ENCODE measurements at places on chromosomes 2 and 18.

DNA sequence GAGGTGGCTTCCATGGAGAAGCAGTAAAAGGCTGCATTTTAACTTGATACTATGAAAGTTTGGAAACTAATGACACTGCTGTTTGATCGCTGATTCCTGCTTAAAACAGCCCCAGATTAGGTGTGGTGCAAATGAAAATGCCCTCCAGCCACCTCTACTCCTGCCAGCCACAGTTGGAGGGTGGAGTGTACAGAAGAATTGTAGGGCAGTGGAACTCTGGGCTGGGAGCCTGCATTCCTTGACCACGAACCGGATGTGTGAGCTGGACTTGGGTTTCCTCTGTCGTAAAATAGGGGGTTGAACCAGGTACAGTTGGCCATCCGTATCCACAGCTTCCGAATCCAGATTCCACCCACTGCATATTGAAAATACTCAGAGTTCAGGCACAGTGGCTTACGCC lies 84.6 kb upstream of the RFX8 start:
- H3K27me3 ChIP-seq: no peaks in the 10 kb centered on the region
- no peaks in the 10 kb centered on the region for H3K4me1 ChIP-seq
- no peak for DNase-seq
- no peak overlapping the region for H3K4me3 ChIP-seq
- H3K27ac ChIP-seq: no peak overlapping the region

DNA sequence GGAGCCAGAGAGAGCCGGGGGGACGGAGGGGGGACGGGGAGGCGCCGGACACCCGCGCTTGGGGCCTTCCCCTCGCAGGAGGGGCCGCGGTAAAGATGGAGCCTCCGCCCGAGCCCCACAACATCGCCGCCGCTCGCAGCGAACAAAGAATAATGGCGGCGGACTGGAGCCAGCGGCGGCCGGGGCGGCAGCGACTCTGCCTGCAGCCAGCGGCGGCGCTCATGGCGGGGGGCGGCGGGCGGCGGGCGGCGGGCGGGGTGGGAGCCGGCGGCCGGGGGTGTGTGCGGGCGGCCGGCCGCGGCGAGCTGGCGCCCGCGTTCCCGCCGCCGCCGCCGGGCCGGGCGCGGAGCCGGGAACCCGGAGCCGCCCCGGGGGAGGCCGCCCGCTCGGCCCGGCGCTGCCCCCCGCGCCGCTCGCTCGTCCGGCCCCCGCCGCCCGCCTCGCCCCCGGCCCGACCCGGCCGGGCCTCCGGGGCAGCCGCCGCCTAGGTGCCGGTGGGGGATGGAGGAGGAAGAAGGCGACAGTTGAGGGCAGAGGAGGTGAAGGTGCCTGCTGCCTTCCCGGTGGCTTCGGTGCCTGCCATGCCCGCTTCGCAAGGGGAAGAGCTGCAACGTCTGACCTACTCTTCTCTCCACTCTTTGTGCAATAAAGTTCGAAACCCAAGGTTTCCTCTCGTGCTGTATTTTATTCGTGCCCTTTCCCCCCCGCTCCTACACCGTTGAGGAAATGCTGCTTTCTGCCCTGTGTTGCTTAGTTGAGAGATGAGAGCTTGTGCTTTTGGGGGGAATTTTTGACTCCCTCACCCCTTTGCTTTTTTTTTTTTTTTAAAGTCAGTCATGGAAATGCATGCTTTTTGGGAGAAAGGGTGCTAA lies 634 bp downstream of the CREB1 start:
- no peaks in the 10 kb centered on the region for H3K4me1 ChIP-seq
- H3K4me3 ChIP-seq: peak overlapping the region; percentile 69
- H3K27ac ChIP-seq: no peak overlapping the region
- no peak for DNase-seq
- H3K36me3 ChIP-seq: no peaks in the 10 kb centered on the region
- H3K27me3 ChIP-seq: no peaks in the 10 kb centered on the region

GRCh38 chr2:32965523-32966171 lies 18.9 kb downstream of the LTBP1 start:
- no peaks in the 10 kb centered on the region for H3K36me3 ChIP-seq
- no peak overlapping the region for H3K4me3 ChIP-seq
- H3K27ac ChIP-seq: no peak overlapping the region
- no peaks in the 10 kb centered on the region for H3K27me3 ChIP-seq
- DNase-seq: no peak
- H3K4me1 ChIP-seq: no peaks in the 10 kb centered on the region

DNA sequence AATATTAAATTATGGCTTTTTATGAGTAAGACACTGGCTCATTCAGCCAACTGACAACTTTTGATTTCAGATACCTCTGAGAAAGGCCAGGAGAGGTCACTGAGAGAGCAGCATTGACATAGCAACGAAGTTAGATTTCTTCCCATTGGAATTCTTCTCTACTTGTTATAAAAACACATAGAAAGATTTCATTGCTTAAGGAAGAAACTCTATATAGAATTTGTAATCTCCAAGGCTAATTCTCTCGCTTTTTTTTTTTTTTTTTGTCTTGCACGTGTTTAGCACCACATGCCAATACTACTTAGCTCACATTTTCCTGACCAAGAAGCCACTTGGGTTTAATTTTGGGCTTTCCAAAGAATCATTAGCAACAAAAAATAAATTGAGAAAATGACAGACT lies 233.7 kb downstream of the CALCRL start:
- H3K36me3 ChIP-seq: no peaks in the 10 kb centered on the region

DNA sequence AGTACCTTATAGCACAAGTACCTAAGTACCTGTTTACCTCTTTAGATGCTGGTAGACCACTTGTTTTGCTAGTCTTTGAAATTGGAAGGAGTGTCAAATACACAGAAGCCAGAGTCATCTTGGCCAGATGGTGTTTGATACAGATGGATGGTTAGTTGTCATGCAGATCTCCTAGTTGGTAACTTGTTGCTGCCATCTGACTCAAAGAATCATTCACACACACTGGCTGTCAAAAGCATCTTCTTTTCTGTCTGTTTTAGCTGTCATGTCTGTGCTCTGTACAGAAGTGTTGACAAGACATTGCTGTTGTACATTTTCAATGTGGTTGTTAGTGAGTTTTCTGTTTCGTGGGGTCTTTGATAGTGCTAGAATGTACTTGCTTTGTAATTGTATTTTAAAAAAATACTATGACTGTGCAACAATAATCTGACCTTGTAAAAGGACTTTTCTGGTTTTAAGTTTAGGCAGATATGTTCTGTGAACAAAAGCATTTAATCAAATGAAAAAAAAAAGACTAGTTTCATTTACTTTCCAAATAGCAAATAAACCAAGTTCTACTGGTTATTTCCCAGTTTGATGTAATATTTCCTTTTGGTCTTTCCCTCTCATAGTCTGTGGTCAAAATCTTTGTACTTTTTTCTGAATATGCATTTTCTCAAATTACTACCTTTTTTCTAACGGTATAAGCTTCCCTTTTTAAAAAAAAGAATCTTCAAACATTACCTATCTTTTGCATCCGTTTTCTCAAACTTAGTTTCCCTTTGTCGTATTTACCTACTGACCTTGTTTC lies 39.9 kb downstream of the TANK start:
- H3K27me3 ChIP-seq: no peaks in the 10 kb centered on the region
- no peak overlapping the region for H3K27ac ChIP-seq
- no peaks in the 10 kb centered on the region for H3K4me1 ChIP-seq
- no peak for DNase-seq
- no peak overlapping the region for H3K4me3 ChIP-seq

DNA sequence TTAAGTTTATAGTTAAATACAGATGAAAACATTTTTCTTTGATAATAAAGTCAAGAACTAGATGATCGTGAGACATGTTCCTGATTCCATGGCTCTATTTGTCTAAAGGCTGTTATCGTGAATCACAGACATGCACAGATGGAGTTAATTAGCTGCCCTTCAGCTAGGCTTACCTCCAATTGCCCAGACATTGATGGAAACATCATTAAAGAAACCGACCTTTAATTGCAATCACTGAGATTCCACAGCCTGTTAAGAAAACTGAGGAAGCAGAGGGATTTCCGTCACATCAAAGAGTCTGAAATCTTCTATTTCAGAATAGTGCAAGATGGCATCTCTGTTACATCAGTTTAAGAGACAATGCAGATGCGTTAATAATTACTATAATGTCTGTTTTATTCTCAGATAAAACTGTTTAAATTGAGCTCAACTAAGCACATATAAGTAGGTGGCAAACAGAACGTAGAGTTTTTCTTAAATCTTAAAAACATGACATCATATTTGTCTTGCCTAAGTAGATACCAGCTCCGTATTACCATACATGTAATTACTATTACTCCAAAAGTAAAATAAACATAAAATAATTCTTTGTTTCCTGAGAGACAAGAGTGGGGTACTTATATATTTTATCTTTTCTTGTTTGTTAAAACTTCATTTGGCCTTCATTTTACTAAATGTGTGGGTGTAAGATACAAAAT lies 23.9 kb upstream of the CRACDL start:
- no peak overlapping the region for H3K4me3 ChIP-seq
- H3K27me3 ChIP-seq: no peaks in the 10 kb centered on the region
- H3K27ac ChIP-seq: no peak overlapping the region
- H3K36me3 ChIP-seq: no peaks in the 10 kb centered on the region
- no peak for DNase-seq
- H3K4me1 ChIP-seq: no peaks in the 10 kb centered on the region

DNA sequence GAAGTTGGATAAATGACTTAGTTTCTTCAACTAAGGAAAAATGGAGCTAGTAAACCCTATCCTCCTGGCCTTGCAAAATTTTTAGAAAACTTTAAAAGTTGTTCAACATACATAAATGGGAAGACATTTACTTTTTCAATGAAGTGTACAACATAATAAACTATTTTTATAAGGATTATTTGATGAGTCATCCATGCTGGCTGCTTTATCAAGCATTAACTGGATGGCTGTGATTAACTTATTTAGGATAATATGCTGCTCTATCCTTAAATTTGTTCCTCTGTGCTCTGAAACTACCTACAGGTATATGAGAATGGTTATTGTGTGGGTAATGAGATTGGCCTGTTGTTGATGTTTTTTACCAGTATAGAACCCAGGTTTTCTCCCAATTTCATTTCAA lies 21.3 kb downstream of the DYTN start:
- no peak overlapping the region for H3K4me3 ChIP-seq
- H3K36me3 ChIP-seq: no peaks in the 10 kb centered on the region
- no peaks in the 10 kb centered on the region for H3K4me1 ChIP-seq
- no peak for DNase-seq
- H3K27ac ChIP-seq: no peak overlapping the region

DNA sequence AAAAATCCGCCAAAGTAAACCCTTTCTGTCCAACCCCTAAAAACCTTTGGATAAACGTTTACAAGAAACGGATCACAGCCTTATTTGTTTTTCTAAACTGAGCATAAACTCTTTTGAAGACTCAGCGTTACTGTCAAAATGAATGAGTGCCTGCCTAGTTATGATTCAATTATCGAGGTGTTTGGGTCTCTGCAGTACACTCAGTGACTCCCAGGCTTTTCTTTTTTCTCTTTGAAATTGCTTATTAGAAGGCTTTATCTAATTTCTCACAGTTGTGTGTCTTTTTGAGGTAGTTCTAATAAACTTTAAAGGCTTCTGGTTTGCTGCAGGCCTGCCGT lies 663 bp downstream of the RHBDD1 start:
- H3K27ac ChIP-seq: no peak overlapping the region
- H3K36me3 ChIP-seq: no peaks in the 10 kb centered on the region
- no peak overlapping the region for H3K4me3 ChIP-seq
- DNase-seq: no peak

- no peak overlapping the region for H3K4me3 ChIP-seq
- H3K4me1 ChIP-seq: no peaks in the 10 kb centered on the region
- H3K36me3 ChIP-seq: no peaks in the 10 kb centered on the region
- no peak for DNase-seq
- no peak overlapping the region for H3K27ac ChIP-seq
Observed at GRCh38 chr2:94776036-94776435, 95.2 kb upstream of the TEKT4 start.

GRCh38 chr2:136246086-136246669 lies 128.2 kb upstream of the CXCR4 start:
- H3K27me3 ChIP-seq: no peaks in the 10 kb centered on the region
- H3K4me1 ChIP-seq: 0 out of 2 replicates have a peak, but pooled peaks cover 2% of the 10 kb centered on the region
- H3K27ac ChIP-seq: no peak overlapping the region
- H3K36me3 ChIP-seq: no peaks in the 10 kb centered on the region

All from iPS DF 6.9 (cell line).